ENCODE measurements at places on chromosomes 1 and 21. TPM values are rescaled to one million over a fixed set of nuclear protein-coding genes. Genes with fewer than 3 reads are reported as not detected.
A peak's percentile ranks its signal among the peaks of the same experiment; 100 is the strongest.

ACADM gene
- polyA plus RNA-seq = 49.8 TPM

OR2L2 gene
- polyA plus RNA-seq = not detected

GRCh38 chr1:94927405-94928175 is 680 bp upstream of the CNN3 start:
- H3K27ac ChIP-seq = no peak overlapping the region
- H3K36me3 ChIP-seq = no peaks in the 10 kb centered on the region
- no peak for DNase-seq
- H3K4me3 ChIP-seq = no peak overlapping the region
- H3K27me3 ChIP-seq = peaks cover 17% of the 10 kb centered on the region
- H3K4me1 ChIP-seq = peaks cover 7% of the 10 kb centered on the region

DNA sequence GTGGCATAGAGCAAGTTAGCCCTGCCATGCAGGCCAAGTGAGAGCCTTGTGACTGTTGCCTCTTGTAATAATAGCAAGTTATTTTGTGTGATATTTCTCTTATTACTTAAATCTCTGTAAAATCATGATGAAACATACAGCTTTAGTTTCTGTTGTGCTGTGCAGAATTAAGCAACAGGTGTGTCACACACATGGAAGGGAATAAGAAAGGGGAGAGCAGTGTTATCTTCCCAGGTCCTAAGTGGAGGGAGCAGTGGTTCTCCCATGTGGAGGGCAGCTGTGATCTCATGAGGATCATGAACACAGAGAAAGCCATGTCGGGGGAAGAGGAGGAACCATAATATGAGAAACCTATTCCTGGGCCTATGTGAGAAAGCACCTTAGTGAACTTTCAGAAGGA is 25.2 kb upstream of the SCYL3 start:
- no peak overlapping the region for H3K4me3 ChIP-seq
- no peak for DNase-seq
- no peaks in the 10 kb centered on the region for H3K4me1 ChIP-seq
- H3K27me3 ChIP-seq = no peaks in the 10 kb centered on the region
- H3K27ac ChIP-seq = no peak overlapping the region

DNA sequence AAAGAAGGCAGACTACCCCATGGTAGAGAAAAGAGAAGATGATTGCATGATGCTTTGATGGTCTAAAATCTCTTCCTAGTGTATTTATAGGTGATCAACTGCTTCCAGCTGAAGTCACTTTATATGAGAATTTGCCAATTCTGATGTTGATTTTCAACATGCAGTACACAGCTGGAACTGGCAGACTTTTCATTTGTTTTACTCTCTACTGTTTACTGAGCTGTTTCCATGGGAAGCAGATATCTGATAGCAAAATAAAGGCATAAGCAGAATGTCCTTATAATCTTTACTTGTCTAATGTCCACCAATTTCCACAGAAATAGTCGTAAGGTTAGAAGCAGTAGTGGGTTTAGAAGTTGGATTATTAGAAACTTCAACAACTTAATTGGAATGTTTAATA is 74.9 kb downstream of the SYDE2 start:
- DNase-seq = no peak
- H3K36me3 ChIP-seq = no peaks in the 10 kb centered on the region
- H3K27ac ChIP-seq = no peak overlapping the region
- no peaks in the 10 kb centered on the region for H3K27me3 ChIP-seq

DNA sequence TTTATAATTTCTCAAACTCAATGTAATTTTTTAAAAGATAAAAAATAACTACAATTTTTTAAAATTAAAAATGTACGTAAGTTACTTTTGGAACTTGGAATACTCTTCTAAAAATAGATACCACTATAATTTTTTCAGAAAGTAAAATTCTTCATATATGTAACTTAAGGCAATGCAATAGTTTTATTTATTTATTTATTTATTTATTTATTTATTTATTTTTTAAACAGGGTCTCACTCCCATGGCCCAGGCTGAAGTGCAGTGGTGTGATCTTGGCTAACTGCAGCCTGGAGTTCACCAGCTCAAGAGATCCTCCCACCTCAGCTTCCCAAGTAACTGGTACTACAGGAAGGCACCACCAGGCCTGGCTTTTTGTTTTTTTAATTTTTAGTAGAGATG is 3.1 kb upstream of the KRTAP23-1 start:
- no peak overlapping the region for H3K4me3 ChIP-seq
- no peaks in the 10 kb centered on the region for H3K36me3 ChIP-seq
- no peak for DNase-seq
- H3K27ac ChIP-seq = no peak overlapping the region
- no peaks in the 10 kb centered on the region for H3K27me3 ChIP-seq

- H3K4me3 ChIP-seq = peak overlapping the region; percentile 61
- H3K27me3 ChIP-seq = no peaks in the 10 kb centered on the region
- DNase-seq = peak; percentile 67
- H3K4me1 ChIP-seq = peaks cover 12% of the 10 kb centered on the region
- peak overlapping the region; percentile 44 for H3K27ac ChIP-seq
These were observed 59.8 kb upstream of the MORC3 start for GRCh38 chr21:36260030-36260787.
